Nephron progenitor cell (in vitro differentiated cells): ENCODE measurements at places on chromosomes 1 and 21.

GRCh38 chr1:94982398-94982797, 55.5 kb upstream of the CNN3 start:
- DNase-seq, result no peak

- no peak for DNase-seq
Observed at GRCh38 chr1:25562101-25562927, 18.9 kb downstream of the LDLRAP1 start.

DNA sequence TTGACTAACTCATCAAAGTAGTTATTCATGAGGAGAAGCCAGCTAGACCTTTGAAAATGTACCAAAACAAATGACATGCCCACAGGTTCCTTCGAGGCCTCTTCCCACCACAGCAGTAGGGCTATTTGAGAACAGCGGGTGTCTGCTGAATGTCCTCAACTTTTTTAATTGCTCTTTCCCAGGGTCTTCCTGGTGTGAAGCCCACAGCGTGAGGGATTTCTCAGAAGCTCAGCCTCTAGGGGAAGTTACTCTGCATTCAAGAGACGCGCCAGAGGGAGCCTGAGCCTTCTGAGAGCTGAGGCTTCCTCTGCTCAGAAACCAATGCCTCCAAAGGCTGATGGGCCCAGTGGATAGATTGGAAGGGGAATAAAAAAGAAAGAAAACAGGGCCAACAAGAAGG, 153.6 kb downstream of the OLFM3 start:
- no peak for DNase-seq

- DNase-seq, result no peak
Observed at GRCh38 chr1:47675721-47676120, 237.9 kb downstream of the FOXD2 start.

- DNase-seq, result peak; percentile 78
Observed at GRCh38 chr1:54081306-54082270, 28.2 kb downstream of the TCEANC2 start.

DNA sequence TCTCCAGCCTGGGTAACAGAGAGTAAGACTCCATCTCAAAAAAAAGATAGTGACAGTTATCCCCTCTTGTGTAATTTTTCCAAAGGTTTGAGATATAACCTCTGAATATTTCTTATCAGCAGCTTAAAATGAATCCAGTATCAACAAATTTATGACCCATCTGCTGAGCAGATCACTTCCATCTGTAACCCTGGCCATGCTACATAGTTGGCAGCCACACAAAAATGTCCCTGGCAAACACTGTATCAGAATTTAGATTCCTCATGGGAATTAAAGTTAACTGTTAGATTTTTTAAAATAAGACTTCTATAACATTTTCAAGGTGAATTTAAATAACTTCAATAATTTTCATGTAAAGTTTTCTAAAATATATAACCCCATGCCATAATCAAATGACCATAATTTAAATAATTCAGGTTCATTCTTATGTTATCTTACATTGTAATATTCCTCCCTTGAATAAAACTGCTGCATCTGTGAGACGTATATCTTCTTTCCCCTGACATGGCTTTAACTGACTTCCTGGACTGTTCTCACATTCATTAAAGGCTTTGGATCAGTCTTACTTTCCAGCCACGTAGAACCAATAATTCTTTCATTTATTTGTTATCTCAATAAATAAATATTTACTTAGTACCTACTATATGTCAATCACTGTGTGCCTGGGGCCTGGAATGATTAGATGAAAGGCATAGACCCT, 5.3 kb upstream of the PRPF38B start:
- no peak for DNase-seq

GRCh38 chr1:41365772-41366454, 4.7 kb downstream of the FOXO6 start:
- DNase-seq, result no peak

DNA sequence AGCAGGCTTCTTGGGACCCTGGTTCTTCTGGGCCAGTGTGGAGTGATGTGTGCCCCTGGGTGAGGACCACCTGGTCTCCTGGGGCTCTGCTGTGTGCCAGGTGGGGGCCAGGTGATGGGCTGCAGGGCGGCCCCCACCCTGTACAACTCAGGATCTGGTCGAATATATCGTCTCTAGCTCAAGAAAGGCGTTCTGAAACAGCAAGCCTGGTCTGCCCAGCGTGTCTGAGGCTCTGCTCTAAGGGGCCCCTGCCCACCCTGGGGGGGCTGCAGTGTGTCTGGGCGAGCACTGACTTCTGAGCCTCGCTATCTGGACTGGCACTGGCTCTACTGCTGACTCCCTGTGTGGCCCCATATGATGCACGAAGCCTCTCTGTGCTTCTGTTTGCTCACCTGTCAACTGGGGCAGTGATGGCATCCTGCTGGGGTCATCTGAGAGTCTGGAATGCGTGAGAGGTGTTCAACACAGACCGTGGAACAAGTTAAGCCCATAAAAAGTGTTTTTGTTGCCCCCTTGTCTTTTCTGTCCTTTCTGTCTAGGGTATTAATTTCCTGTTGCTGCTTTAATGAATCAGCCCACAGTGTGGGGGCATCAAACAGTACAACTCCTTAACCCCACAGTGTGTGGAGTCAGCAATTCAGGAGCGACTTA, 56.0 kb upstream of the TRAPPC10 start:
- DNase-seq, result no peak

DNA sequence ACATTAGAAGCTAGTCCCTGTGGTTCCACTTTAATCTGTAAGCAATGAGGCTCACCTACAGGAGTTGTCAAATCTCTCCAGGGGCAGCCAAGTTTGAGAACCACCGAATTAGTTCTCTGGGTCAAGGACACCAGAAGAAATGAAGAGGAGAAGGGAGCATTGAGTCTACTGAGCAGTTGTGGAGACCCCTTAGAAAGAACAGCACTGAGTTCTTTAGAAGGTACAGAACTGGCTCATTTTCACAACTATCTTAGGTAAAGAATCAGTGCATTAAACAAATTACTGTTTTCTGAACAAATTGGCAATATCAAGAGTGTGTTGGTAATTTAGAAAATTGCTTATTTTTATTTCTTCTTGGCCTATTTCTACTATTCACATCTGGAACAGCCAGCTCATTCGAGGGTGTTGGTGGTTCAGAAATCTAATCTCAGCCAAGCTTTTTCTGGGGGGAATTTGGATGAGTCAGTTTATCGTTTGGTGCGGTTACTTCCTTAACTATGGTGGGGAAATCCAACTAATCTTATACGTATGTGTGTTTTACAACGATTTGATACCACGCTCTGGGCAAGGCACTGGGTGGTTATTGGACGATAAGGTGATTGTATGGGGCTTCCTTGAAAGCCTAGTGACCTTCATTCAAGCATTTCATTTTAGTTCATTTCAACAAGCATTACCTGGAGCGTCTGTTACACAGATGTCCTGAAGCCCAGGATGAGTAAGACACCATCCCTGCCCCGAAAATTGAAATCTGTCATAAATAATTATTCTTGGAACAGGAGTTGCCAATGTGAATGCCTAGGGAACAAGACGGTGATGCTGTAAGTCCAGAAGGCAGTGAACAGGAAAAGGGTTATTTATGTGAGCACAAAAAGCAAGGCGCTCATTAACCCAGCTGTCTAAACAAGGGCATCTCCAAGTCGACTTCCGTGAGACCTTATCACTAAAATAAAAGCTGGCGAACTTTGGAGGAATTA, 52.0 kb upstream of the TMPRSS2 start:
- no peak for DNase-seq

DNA sequence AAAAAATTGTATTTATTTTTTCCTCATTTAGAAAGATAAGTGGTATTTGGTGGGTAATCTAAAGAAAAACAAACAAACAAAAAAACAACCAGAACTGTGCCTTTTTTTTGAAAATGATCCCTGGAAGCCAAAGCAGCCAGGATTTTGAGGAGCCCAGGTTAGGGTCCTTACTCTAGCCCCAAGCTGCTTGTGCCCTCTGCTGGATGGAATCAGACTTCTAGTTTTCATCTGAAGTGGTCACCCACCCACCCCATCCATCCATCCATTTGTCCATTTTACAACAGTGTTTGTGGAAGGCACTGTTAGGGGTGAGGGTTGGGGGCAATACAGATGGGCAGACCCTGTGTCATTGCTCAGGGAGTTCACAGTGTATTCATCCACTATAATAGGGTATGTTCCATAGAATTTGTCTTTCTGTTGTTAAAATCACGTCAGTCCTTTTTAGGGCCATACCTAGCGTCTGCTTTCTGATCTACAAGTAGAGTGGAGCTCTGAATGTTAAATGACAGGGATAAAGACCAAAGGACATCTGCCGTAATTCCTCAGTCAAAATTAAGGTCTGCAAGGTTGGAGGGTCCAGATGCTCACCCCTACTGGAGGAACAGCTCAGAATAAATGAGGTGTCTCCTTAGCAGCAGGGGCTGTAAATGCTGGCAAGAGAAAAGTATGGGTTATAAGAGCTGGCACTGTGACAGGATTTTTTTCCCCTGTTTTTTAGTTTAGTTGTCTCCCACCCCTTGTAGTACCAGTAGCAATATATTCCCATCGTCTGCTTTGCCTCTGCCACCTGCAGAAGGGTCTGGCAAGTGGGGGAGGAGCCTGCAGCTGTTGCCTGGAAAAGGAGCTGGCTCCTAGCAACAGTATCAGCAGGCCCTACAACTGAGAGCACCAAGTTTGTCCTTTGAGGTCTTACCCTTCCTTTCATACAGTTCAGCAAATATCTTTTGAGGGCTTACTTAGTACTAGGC, 3.2 kb downstream of the LRRC42 start:
- peak; percentile 41 for DNase-seq

- no peak for DNase-seq
Observed at GRCh38 chr1:11943619-11944018, 9.1 kb downstream of the PLOD1 start.

GRCh38 chr1:66365635-66366034, 168.3 kb upstream of the SGIP1 start:
- no peak for DNase-seq

DNA sequence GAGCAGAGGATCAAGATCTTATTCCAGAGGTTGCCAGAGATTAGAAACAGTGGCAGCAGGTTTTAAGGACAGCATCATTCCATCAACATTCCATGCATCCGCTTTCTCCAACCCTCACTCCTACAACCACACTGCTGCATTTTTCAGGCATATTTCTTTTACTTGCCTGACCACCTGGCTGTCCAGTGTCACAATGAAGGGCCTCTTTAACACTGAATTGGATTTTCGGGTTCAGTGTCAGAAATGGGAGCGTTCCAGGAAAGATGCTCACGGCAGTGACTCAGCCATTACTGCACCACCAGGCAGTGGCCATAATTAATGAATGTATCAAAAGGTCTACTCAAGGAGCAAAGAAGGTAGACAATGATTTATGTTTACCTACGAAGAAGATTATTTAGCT, 200.4 kb upstream of the ESRRG start:
- DNase-seq, result no peak

- no peak for DNase-seq
Observed at GRCh38 chr1:57319791-57320190, 104.1 kb downstream of the DAB1 start.

DNA sequence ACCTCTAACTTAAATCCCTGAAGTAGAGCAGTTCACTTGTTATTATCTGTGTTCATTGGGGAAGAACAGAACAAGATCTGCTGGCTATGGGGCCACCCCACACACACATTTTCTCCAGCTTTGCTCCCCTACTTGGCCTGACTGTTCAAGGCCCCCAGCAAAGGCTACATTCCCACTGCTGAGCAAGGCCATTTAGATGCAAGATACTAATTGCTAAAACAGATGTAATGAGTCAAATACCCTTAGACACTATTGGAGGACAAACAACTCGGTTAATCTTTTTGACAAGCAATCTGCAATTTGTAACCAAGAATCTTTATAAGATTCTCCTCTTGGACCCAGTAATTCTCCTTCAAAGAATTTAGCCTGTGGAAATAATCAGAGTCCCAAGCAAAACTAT, 67.7 kb downstream of the NAV1 start:
- no peak for DNase-seq

DNA sequence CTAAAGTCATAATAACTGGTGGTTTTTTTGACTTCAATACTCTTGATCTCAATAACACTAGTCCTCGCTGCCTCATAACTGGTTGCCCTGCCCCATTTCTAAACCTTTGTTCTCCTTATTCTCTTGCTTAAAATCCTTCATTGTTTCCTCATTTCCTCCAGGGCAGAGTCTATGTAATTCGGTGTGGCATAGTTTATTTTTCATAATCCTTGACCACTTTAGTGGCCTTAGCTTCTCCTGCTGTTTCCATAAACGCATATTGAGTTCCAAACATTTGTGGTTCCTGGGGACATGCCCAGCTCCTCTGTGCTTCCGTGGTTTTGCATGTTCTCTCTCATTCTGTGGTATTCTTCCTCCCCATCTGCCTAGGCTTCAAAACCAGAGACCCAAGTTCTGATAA, 19.0 kb upstream of the TLCD4 start:
- DNase-seq, result no peak

GRCh38 chr1:170402476-170403311, 129.3 kb upstream of the GORAB start:
- no peak for DNase-seq

DNA sequence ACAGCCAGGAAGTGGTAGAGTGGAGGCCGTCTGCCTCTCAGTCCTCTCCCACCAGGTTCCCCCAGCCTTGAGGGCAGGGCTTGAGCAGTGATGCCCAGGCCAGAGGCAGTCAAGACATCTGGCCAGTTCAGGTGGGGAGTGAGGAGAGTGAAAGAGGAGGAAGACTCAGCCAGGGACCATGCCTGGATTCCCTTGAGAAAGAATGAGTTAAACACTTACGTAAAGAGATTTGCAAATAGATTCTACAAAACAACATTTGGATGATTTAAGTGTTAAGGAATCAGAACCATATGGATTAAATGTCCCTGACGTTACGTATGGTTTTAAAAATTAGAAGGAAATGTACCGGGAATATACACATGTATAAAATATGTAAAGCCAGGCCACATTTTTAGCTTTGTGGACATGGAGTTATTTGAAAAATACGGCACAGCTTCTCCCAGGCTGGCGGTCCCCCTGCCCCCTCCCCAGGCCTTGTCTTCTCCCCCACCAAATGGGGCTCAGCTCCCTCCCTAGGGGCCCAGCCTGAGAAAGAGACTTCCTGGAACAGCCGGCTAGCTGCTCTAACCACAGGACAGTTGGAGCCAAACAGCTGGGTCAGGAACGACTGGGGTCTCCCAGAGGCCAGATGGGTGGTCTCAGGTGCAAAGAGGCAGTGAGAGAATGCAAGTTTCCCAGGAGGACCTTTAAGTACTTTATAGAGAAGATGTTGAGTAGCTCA, 188.3 kb upstream of the EDN2 start:
- DNase-seq, result no peak

GRCh38 chr1:152995842-152996241, 5.7 kb upstream of the SPRR3 start:
- no peak for DNase-seq

GRCh38 chr1:10909697-10910680, 102.5 kb upstream of the TARDBP start:
- peak; percentile 68 for DNase-seq

DNA sequence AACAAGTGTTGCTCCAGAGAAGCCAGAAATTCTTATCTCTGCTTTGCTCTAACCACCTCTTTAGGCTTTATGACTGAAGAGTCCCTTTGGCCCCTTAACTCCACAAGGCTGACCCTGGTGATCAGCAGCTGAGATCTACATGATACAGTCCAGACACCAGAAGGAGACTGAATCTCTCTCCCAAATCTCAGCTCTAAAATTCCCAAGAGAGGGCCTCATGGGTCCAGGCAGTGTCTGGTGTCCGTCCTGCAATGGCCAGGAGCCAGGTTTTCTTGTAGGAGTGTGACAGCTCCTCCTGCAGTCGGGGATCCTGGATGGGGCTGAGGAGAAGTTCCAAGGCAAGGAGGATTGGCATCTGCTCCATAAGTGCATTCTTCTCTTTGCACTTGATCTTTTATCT, 35.3 kb downstream of the L1TD1 start:
- DNase-seq, result no peak

- DNase-seq, result peak; percentile 82
Observed at GRCh38 chr1:20185834-20186782, at the start of the genes PLA2G2C and UBXN10. PLA2G2C (minus strand) TSS chr1:20186518; CDS start chr1:20177363, 9,155 bp downstream. UBXN10 (plus strand) TSS chr1:20186096; CDS start chr1:20190562, 4,466 bp downstream.
